ENCODE measurements at places on chromosomes 7 and 10.

DNA sequence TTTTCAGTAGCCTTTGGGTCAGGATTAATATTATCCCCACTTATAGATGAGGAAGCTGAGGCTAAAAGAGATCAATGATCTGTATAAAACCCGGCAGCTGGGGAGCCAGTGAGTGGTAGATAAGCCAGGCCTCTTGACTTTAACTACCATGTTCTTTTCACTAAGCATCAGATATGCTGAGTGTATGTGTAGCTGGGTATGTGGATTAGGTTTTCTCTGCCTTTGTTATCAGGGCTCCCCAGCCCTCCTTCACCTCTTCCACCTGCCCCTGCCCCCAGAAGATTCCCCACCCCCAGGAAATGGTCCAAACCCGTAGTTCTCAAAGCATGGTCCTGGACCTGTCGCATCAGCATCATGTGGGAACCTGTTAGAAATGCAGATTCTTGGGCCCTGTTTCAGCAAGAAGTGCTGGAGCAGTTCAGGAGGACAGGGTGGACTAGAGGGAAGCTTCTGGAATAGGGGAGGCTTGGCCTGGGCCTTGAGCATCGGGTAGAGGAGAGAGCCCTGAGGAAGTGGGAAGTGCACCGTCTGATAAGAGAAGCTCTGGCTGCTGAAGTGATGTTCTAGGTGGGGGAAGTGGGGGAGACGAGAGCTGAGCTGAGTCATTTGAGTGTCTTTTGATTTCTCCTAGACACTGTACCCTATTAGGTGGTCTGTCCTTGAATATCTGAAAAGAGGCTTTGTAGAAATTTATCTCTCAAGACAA is 101.3 kb downstream of the HIF1AN start:
- DNase-seq = no peak

- no peak for DNase-seq
Measured at GRCh38 chr7:100472854-100473499, 6.0 kb downstream of the TSC22D4 start.

GRCh38 chr10:23525406-23525805 is 86.5 kb downstream of the OTUD1 start:
- no peak for DNase-seq

DNA sequence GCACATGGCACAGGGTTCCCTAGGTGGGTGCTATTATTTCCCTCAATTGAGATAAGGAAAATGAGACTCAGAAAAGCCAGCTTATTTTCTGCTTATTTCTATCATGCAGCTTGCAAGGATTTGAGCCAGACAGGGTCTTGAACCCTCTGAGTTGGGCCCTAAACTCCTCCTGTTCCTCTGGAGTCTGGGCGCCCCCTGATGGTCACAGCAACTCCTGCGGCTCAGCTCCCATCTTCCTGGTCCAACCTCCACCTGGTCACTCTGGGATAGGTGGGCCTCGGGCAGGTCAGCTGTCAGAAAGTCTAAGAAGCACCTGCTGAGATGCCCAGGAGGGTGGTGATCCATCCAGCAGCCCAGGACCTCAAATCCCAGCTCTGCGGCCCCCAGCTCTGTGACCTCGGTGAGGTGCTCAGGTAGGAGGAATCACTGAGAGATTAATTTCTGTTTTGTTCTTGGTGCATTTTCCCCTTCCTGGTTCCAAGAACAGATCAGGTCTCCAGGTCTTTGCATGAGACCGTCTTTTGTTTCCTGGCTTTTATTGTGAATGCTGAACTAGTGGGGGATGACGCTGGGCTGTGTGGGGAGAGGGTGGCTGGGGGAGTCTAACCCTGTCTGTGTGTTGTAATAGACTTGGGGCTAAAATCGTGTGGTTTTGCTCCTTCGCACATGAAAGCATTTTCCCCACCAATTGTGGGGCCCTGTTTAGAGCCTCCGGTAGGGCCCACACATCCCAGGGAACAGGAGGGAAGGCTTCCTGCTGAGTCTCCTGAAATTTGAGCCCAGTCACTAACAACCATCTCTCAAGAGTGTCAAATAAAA is 32.8 kb downstream of the TMEM130 start:
- DNase-seq = no peak
